ENCODE measurements at places on chromosomes 1 and 21.

DNA sequence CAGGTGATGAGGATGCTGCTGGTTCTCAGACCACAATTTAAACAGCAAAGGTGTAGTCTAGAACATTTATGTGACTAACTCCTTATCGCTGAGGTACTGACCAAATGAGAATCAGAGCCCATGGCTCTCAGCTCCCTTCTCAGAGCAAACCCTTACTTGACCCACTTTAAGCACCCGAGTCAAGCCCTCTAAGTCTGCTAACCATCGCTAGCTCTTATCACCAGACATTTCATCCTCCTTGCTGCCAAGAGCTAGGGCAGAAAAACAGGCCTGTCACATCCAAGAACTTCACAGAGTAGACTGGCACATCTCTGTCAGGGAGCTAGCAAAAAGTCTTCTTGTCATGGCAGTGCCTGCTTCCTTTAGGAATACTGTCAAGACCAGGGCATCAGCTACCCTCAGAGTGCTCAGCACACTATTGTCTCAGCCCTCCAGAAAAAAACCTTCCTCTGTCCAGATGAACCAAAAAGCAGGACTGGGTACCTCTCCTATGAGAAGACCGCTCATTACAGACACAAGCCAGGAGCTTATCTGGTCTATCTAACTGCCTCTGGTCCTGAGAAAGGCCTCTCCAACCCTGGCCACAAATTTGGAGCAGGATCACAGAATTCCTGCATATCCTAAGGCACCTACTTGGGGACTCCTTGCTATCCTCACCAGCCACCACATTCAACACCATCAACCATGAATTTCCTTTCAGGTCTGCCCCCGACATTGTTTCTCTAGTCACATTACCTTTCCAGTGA is 26.2 kb downstream of the ERI3 start:
- DNase-seq: no peak

DNA sequence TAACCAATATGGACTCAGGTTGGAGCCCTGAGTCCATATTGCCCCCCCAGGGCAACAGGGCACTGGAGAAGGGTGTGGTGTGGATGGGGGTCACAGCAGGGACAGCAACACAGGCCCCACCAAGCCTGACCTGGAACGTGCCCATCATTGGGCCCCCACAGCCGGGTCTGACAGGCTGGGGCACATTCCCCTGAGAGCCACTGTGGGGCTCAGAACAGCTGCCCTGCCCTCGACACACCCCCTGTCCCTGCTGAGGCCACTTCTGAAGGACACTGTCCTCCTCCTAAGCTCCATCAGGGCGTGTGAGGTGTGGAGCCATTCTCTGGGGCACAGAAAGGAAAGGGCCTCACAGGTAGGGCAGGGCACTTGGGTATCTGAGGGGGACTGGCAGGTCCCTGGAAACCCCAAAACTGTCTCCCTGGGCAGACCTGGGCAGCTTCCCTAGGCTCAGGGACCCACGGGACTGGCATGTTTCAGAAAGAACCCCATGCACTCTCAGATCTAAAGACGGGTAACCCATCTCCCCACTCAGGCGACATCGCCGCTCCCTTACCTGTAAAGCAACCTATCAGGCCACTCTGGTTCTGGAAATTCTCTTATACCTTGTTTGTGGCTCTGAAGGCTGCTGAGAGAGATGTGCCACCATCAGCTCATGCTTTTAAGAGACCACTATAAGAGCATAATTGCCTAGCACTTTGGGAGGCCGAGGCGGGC is 95.5 kb downstream of the DMRTB1 start:
- DNase-seq: no peak

GRCh38 chr1:87897481-87897880 is 568.8 kb downstream of the LMO4 start:
- no peak for DNase-seq

DNA sequence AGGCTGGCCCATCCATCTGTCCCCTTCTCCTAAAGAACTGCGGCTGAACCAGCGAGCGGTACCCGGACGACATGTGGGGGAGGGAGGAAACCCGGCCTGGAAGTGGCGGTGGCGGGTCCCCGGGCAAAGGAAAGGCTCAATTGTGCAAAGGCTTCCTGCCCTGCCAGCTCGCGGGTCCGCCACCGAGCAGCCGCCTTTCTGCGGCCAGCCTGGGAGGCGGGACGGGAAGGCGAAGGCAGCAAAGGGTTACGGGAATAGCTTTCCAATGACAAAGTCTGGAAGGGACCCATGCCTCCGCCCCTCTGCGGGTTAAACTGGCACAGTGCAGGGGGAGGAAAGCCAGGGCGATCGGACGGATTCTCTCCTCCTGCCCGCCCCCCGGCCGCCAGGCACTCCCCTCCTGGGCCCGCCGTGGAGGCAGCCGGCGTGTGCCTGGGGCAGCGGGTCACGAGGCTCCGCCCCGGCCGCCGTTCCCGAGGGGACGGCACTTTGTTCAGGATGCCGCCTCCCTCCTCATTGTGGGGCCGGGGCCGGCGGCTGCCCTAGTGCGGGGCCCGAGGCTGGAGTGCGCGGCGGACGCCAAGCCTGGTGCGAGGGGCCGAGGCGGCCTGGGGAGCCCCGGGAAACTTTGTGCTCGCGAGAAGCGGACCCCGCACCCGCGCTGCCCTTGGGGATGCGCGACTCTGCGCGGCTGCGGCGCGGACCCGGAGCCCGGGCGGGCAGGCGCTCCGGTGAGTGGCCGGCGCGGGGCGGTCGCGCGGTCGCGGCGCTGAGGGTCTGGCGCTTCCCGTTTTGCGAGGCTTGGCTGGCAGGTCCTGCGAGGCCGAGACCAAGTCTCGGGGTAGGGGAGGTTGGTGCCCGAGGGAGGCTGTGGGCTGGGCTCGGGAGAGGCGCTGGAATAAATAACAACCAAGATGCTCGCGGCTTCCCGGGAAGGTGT is at the start of gene NAV1:
Gene NAV1 (plus strand): TSS at position 516 of the 940 bp plus-strand sequence. CDS start 83,758 bp downstream, outside the sequence.
- DNase-seq: peak; percentile 29

DNA sequence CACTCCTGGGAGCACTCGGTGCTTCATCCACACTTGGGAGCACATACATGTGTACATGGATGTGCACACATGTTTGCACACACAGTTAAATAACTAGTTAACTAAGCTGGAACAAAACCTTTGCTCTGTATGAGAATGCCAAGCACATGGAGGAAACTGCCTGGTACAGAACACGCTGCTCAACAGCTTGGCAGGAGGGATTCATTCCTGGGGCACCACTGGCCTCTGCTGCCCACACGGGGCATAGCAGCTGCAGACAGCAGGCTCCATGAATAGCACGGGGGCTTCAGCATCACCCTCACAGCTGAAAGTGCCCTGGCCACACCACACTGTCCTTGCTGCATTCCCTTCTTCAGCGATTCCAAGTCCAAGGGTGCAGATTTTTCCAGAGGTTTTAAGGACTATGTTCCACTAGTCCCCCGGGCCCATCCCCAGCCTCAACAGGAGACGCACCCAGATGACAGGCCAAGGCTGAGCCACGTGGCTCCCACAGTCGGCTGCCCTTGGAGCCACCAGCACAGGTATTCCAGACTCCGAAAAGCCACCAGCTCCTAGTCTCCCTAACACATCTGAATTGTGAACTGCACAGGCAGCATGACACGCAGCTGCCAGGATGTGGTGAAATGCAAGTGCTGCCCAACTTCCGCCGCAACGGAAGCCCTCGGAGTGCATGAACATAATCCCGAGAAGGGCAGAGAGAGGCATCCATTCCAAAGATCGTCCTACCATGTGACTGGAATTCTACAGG is 16.9 kb downstream of the NPHP4 start:
- DNase-seq: peak; percentile 27
